Fibroblast of villous mesenchyme (primary cell): ENCODE measurements at places on chromosomes 1 and 21. TPM values are rescaled to one million over a fixed set of nuclear protein-coding genes. Genes with fewer than 3 reads are reported as not detected.

FNDC10 gene
- total RNA-seq, result 0.43 and 2.6 TPM in 2 replicates

- no peak for DNase-seq
These were observed 241.7 kb upstream of the NEGR1 start for GRCh38 chr1:72524021-72524420.

DNA sequence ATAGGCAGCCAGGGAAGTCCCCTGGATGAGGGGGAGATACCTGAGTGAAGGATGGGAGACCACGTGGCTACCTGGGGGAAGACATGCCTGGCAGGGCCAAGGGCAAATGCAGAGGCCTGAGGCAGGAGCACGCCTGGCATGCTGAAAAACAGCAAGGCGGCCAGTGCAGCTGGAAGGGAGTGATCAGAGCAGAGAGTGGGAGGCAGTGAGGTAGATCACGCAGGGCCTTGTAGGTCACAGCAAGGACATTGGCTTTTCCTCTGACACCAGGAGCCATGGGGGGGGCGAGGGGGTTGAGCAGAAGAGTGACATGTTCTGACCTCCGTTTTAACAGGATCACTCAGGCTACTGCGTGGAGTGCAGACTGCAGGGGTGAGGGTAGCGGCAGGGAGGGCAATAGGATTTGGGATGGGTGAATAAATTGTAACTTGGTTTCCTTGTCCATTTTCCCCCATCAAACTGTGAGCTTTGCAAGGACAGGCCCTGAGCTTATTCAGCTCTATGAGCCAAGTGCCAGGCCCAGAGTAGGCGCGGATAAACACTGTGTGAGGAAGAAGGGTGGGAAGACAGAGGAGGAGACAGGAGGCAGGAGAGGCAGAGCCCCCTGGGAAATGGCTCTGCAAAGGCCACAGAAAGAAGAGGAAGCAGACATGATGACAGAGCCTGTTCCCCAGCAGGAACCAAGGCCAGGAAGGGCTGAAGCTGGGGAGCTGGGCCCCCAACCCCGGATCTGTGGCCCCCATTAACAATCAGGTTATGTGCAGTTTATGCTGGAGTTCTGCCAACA, 16.6 kb downstream of the IFI6 start:
- DNase-seq, result no peak

GRCh38 chr1:85580872-85581801, 576 bp downstream of the CCN1 start:
- peak; percentile 71 for DNase-seq

DNA sequence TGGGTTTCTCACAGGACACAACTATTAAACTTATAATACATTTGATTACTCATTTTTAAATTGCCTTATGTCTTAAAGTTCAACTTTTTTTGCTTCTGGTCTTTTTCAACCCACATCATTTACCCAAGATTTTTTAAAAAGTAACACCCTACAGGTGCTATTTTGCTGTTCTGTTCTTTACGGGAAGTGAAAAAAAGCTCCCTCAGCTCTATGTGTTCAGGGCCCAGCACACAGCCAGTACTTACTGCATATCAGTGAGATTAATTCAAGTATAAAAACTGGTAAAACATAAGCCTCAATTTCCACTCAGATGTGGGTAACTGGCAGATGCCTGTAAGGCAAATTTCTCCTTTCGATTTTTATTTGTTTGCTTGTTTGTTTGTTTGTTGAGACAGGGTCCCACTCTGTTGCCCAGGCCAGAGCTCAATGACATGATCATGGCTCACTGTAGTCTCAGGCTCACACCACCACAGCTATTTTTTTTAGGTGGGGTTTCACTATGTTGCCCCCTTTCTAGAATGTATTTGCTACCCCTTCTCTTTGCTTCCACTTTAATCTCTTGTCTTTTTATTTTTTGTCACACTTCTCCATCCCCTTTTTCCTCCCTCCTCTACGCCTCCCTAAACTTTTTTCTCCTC, 20.3 kb downstream of the RNASEL start:
- no peak for DNase-seq

DNA sequence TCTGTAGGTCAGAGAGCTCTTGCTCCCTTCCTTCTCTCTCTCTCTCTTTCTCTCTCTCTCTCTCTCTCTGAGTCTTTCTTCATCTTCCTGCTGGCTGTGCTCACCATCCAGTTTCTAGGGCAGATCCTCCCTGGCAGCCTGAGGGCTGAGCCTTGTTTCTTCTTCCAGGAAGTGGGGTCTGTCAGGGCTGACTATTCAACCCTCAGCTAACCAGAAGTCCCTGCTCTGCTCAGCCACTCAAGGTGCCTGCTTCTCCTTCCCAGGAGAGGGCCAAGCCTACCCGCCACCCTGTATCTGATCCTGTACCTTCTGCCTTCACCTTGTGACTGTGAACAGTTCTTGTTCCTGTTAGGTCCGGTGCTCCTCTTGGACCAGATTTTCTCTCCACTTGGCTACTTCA, 107.6 kb upstream of the ETV3 start:
- DNase-seq, result no peak

- DNase-seq, result no peak
These were observed 103.3 kb downstream of the AKT3 start for GRCh38 chr1:243746751-243747150.

GRCh38 chr1:200911361-200911760, 16.7 kb downstream of the INAVA start:
- DNase-seq, result no peak

TSSK3 gene
- 0.86 and 0.97 TPM in 2 replicates for total RNA-seq

LMX1A gene
- total RNA-seq, result not detected in 2 replicates

DNA sequence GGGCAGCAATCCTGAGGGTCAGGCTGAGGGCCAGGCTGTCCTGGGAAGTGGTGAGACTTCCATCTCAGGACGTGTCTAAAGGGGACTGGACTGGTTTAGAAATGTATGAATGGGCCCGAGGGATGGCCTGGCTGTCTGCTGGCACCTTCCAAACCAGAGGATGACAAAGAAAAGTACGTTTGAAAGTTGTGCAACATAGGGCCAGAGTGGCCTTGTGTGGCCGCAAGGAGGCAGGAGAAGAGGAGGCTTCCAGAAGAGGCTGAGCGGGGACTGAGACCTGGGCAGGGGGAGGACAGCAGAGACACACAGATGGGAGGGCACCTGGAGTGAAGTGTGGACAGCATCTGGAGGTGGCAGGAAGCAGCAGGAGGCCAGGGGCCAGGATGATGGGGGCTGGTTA, 2.6 kb upstream of the SYTL1 start:
- DNase-seq, result no peak

DNA sequence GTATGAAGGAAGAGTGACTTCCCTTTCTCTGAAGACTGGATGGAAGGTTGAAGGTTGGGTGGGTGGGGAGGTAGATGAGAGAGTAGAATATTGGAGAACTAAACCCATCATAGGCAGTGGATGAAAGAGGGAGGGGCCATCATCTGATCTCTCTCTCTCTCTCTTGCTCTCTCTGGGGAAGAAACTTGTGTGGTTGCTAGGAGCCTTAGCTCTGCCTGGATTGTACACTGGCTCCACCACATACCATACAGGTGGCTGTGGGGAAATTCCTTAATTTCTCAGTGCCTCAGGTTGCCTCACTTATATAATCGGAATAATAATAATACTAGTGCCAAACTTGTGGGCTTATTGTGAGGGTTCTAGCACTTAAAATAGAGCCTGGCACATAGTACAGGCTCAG, 9.5 kb downstream of the XCL1 start:
- no peak for DNase-seq

- DNase-seq, result no peak
These were observed 43.1 kb downstream of the RGSL1 start for GRCh38 chr1:182493063-182493462.

CYYR1 gene
- not detected in 2 replicates for total RNA-seq

- DNase-seq, result peak; percentile 62
These were observed at the start of gene PEA15 for GRCh38 chr1:160205242-160206035. Gene PEA15, plus strand, starts transcription at chr1:160205384. Its CDS starts 6,161 bp downstream, at chr1:160211545.

- DNase-seq, result peak; percentile 86
These were observed 82.1 kb downstream of the PRDM2 start for GRCh38 chr1:13781907-13782633.
